Hepatic stellate cell (primary cell): ENCODE measurements at places on chromosomes 11 and 22.

DNA sequence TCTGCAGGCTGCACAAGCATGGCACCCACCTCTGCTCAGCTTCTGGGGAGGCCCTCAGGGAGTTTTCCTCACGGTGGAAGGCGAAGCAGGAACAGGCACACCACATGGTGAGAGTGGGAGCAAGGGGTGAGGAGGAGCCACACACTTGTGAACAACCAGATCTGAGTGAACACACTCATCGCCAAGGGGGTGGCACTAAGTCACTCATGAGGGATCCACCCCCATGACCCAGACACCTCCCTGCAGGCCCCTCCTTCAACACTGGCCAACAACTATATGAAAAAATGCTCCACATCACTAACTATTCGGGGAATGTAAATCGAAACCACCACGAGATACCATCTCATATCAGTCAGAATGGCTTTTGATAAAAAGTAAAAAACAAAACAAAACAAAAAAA lies 722 bp upstream of the KRTAP5-2 start:
- no peak for DNase-seq

- no peak for DNase-seq
Observed at GRCh38 chr11:116796548-116796947, 4.9 kb upstream of the APOA5 start.

- DNase-seq = no peak
Observed at GRCh38 chr11:134231958-134232659, 7.6 kb downstream of the VPS26B start.

DNA sequence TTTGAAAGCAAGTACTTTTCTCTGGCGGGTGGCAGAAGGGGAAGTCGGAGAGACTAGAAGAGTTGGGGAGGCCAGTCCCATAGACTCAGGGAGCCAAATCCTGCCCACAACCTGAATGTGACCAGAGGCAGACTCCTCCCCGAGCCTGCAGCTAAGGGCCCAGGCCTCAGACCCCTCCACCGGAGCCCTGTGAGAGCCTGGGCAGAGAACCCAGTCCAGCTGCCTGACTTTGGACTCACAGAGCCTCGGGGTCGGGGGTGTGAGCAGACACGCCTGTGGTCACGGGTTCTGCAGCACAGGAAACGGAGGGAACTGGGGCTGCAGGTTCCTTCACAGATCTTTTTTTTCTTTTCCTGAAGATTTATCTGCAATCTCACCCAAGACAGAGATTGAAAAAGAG lies 312.3 kb downstream of the CTTN start:
- DNase-seq = no peak

- no peak for DNase-seq
Observed at GRCh38 chr22:43174941-43175531, 11.9 kb downstream of the TTLL12 start.
